GM12878 (cell line): ENCODE measurements at places on chromosomes 7 and 10.

GRCh38 chr10:131533846-131534526 lies 222.5 kb upstream of the TCERG1L start:
- DNase-seq, result no peak

DNA sequence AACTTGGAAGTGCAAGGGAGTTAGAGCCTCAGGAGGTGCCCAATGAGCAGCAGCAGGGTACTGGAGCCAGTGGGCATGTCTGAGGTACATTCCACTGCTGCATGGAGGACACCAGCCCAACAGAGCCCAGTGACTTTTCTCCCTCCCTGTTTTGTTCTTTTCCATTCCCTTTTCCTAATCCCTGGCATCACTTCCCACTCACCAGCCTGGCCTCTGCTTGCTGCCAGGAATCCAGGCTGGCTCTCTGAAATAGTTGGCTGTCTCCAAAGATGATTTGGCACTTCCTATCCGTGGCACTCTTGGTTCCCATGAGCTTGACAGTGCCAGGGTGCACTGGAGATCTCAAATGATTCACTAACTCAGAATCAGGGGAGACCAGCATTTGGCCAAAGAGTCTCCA lies 97.7 kb upstream of the ZPBP start:
- DNase-seq, result no peak

- no peak for DNase-seq
These were observed 245.1 kb upstream of the AOAH start for GRCh38 chr7:36969376-36969775.

DNA sequence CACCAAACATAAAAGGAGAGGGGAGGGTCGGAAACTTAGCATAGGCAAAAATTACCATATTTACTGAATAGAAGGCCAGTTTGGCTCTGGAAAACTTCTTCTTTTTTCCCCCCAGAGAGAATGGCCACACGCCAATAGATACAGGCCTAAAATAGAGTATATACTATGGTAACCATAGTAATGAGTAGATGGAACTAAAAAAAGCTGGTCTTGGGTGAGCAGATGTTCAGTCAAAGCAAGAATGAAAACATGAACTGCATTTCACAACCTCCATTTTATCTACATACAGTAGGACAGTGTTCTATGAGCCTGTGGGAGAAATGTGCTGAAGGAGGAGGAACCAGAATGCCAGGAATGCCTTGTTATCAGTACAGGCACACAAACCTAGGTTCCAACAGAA lies 141.7 kb upstream of the SEMA3A start:
- DNase-seq, result peak; percentile 21

DNA sequence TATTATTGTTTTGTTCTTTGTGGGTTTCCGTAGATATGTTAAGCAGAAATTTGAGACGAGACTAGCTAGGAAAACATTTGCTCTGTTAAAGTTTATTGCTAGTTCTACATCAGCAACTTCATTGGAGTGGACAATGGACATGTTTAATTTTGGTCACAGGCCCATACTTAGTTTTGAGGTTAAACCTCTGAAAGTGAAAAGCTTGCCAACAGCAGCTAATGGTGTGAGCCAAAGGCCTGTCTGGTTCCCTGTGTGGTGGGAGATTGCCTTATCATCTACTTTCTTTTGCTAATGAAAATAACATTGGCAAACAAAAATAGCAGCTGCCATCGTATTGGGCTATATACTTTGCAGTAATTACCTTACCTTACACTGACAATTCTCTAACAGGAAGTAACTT lies 388.4 kb upstream of the FZD8 start:
- DNase-seq, result no peak

- DNase-seq, result no peak
These were observed 12.8 kb upstream of the KAT6B start for GRCh38 chr10:74813381-74814259.

DNA sequence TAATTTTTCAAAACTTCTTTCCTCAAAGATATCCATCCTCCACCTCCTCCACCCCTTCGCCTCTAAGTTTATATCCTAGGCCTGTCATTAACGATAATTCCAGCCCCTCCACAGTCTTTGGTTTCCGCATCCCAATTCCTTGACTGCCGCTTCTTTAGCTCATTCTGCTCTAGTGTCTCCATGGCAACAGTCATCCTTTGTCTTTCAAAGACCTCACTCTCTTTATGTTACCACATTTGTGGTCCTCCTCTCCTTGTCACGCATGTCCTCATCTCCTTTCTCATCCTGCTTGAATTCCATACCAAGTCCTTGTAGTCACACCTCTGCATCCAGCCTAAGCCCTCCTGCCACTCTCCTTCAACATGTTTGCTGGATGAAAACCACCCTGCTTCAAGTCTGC lies 511.2 kb upstream of the KLF6 start:
- no peak for DNase-seq

- no peak for DNase-seq
These were observed 390.1 kb downstream of the GATA3 start for GRCh38 chr10:8444630-8445029.

DNA sequence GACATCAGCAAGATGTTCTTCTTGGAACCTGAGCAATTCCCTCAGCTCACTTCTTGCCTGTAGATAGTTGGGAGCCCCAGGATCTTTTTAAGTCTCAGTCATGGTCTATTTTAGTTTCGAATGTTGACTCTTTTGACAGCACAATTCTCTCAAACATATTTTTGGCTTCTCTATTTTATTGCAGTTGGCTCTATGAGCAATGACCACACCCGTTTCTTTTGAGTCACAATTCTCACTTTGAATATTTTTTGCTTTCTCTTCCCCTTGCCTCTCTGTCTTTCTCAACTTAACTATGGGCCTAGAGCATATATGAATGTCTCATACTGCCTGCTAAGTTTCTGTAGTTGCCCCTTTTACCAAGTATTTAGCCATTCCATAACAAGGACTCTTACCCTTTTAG lies 222.8 kb downstream of the PTN start:
- DNase-seq, result peak; percentile 12

DNA sequence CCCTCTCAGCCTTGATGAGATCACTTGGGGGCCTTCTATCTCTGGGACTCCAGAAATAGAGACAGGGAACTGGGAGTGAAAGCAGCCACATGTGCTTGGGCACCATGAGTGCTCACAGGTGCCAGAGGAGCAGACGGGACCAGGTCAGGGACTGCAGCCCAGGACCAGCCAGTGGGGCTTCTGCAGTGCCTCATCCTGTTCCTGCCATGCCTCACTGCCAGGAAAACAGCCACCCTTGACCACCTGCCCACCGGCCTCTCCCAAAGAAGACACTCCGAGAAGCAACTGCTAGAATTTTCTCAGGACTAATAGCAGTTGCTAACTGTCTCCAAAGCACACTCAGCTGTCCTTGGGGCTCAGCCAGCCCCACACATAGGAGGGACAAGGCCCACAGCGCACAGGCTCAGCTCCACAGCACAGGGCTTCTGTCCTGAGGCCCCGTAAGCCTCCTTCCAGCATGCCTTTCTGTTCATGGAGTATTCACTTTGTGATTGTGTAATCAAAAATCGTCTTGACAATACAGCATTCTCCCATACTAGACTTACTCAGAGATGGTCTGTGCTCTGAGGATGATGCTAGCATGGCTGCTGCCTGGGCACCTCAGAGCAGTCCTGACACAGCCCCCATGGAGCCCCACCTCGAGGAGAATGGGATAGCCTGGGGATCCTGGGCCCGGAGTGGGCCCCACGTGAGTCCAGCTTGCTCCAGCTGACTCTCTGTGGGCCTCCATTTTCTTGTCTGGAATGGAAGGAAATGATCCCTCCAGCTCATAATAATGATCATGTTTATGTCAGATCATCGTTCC lies 115.7 kb upstream of the RET start:
- DNase-seq, result no peak

- DNase-seq, result no peak
These were observed 59.6 kb upstream of the C1GALT1 start for GRCh38 chr7:7122701-7123281.

- DNase-seq, result no peak
These were observed 11.5 kb upstream of the TSGA13 start for GRCh38 chr7:130697820-130698219.

DNA sequence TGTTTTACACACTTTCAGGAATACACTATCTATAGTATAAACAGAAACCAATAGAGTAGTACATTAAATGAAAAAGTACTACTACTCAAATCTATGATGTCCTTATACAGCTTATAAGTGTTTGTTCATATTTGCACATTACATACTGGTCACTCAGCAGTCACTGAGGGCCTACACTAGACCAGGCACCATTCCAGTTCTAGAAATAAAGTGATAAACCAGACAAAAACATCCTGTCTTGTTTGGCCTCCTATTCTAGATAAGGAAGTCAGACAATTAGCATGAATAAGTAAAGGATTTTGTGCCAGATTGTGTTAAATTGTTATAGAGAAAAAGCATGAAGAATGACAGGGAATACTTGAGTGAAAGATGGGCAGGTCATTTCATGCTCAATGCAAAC lies 219.0 kb downstream of the CRPPA start:
- DNase-seq, result no peak

DNA sequence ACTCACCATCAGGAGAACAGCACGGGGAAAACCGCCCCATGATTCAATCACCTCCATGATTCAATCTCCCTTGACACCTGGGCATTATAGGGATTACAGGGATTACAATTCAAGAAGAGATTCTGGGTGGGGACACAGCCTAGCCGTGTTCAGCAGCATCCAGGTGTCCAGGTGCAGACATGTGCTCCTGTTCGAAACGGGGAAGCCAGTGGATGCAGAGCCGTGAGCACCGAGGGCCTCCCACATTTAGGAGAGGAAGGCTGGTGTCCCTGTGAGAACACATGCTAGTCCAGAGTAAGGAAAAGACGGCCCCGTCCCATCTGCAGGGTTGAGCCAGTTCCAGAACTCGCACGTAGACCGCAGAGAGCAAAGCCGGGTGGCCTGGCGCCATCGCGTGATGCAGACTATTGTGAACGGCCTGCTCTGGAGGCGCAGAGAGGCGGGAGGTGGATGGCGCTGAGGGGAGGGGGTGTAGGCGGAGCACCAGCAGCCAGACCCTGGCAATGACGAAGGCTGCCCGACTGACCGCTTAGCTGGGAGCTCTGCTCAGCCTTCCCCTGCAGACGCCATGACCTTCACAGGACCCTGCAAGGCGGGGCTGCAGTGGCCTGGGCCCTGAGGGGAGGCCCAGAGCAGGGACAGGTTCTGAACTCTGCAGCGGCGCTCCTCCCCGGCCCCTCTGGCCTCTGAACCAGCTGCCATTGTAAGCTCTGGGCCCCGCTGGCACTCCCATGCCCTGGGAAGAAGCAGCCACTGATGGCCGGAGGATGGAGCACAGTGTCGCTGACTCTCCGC lies 141.6 kb upstream of the TCERG1L start:
- no peak for DNase-seq

DNA sequence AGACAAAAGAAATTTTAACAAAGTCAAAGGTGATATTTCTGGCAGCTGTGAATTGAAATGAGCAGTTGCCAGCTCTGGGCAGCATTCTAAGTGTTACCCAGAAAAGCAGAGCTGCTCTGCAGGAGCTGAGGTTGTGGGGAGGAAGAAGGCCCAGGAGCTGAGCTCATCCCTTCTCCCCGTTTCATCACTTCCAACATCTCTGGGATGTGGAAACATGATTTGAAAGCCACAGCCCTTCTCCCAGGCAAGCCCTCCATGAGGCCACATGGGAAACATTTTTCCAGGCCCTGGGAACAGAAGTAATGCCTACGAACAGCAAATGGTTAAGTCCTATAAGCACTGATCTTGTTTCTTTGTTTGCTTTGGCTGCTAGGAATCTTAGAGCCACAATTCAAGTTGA lies 10.9 kb upstream of the DMBT1 start:
- DNase-seq, result no peak

- no peak for DNase-seq
These were observed 73.6 kb downstream of the COBL start for GRCh38 chr7:51242881-51243518.
